Stimulated activated CD4-positive, alpha-beta T cell treated with anti-CD3 and anti-CD28 coated beads, Interleukin-1b, Interleukin-23, amount 100 ng/mL, for 1 hour (primary cell): ENCODE measurements at places on chromosomes 7 and 10.

- DNase-seq, result no peak
Observed at GRCh38 chr7:111815354-111815753, 253.1 kb upstream of the IMMP2L start.

- no peak for DNase-seq
Observed at GRCh38 chr10:109996225-109996624, 11.6 kb upstream of the ADD3 start.

- no peak for DNase-seq
Observed at GRCh38 chr7:19963695-19964094, 190.3 kb upstream of the TMEM196 start.

GRCh38 chr7:125074141-125074540, 144.5 kb upstream of the POT1 start:
- DNase-seq, result no peak

- no peak for DNase-seq
Observed at GRCh38 chr10:107715565-107715964, 551.1 kb upstream of the SORCS1 start.

DNA sequence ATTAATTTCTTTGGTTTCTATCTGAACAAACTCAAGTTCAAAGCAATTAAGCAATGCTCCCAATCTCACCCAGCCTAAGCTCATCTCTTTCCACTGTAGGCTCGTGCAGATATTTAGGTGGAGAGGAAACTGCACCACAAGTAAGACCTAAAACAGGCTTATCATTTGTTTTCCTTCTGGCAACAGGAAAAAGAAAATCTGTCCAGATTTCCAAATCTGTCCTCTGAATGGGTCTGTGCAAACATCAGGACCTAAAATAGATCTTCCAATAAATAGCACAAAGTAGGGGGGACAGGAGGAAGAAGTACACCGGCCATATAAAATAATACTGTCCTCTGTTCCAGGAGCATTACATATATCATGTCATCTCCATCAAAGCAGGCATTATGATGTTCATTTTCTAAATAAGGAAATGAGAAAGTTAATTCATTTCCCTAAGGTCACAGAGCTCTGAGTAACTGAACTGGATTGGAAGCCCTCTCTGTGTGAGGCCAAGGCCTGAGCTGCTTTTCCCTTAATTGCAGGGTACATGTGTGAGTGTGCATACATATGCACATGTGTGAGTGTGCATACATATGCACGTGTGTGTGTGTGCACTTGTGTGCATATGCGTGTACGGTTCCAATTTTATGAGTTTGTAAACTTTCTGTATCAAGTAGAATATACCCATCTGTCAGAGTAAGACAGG, 92.8 kb upstream of the PARD3 start:
- DNase-seq, result no peak

DNA sequence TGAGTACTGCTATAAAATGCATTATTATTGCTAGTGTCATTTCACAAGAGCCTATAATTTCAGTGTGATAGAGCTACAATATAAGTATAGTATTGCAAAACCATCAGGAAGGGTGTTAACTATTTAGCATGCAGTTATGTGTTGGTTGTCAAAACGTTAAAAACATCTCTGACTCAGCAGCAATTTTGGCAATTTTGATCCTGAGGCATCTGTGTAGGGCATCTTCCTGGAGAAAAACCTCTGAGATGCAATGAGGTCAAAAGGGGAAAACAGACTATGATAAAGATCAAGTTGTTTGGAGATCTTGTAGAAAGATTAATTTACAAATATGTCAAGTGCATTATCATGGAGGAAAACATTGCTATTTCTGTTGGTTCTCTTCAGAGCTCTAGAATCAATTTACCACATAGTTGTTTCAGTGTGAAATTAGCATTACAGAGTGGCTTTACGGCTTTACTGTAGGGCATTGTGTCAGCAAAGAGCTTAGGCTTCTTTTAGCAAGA, 5.3 kb downstream of the CFTR start:
- no peak for DNase-seq

DNA sequence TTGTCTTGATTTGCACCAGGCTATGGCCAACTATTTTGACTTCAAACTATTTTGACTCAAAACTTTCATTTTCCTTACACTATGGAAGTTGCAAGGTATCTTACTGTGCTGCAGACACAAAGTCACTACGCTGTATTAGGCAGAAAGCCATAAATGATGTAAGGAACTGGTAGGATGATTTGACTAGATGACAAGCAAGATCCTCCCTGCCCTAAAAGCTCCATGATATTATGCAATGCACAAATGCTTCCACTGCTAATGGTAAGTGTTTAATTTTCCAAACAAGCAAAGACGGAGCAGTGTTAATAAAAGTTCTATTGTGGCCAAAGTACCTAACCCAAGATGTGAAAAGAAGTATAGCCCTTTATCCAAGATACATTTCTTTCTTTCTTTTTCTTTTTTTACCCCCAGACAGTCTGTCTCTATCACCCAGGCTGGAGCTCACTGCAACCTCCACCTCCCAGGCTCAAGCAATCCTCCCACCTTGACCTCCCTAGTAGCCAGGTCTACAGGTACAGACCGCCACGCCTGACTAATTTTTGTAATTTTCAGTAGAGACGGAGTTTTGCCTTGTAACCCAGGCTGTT, 98.2 kb downstream of the ANK3 start:
- DNase-seq, result no peak

- DNase-seq, result no peak
Observed at GRCh38 chr10:83957168-83957947, 182.0 kb upstream of the GHITM start.

- no peak for DNase-seq
Observed at GRCh38 chr7:158581440-158582088, 6.1 kb downstream of the PTPRN2 start.

GRCh38 chr7:72087926-72088325, 324.2 kb downstream of the CALN1 start:
- DNase-seq, result no peak

- DNase-seq, result no peak
Observed at GRCh38 chr10:8137726-8138125, 83.2 kb downstream of the GATA3 start.

DNA sequence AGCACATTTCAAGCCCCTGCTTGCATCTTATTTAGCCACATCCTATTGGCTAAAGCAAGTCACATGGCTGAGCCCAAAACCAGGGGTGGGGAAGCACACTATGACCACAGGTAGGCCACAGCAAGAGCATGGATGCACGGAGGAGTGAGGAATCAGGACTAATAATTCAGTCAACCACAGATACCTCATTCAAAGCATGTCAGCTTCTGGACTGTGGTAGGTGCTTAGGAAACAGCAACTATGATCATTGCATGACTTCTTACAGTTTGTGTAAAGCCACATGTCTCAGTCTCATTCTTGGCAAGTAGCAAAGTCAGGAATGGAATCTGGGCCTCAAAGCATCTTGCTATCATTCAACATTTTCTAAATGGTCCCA, 79.0 kb upstream of the EMX2 start:
- DNase-seq, result no peak

- no peak for DNase-seq
Observed at GRCh38 chr7:65477326-65477725, 103.7 kb downstream of the ZNF92 start.

GRCh38 chr7:106625678-106626301, 35.2 kb downstream of the CCDC71L start:
- no peak for DNase-seq

DNA sequence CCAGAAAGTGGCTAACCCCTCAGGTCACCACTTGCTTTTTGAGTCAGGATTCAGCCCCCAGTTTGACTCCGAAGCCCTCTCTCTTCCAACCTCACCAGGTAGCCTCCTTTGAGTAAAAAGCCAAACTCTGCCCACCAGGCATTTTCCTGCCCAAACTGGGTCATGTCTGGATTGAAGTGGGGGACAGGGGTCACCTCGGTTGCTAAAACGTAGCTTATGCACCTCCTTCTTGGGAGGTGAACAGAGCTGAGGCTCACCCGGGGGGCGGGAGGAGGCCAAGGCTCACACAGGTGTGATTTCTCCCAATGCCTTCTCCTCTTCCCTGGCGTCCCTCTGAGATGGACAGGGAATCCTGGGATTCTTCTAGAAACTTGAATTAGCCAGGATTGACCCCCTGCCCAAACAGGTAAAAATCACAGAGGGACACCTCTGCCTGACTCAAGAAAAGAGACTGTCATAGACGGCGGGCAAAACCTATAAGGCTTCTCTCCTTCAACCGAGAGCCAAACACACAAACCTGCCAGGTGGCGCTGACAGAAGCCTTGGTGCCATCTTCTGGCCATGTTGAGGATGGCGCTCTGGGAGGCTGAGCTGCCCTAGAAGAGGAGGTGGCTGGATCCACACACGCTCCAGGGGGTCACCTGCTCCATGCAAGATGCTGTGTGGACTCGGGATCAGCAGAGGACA, 51.6 kb downstream of the PRLHR start:
- DNase-seq, result no peak

GRCh38 chr7:105642264-105642663, 61.0 kb upstream of the EFCAB10 start:
- no peak for DNase-seq

DNA sequence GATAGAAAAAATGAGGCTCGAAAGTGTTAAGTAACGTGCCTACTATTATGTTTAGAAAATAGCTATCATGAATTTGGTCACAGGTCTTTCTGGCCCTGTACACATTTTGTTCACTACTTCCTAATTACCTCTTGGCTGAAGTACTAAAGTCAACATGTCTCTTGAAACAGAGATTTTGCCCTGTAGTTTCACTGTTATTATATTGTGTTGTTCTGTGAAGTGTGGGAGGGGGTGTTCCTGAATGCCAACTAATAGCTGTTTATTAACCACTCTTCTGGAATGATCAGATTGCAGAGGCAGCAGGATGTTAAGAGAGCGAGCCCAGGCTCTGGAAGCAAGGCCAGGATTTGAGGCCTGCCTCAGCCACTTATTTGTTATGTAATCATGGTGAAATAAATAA, 72.1 kb downstream of the RNF133 start:
- DNase-seq, result no peak

DNA sequence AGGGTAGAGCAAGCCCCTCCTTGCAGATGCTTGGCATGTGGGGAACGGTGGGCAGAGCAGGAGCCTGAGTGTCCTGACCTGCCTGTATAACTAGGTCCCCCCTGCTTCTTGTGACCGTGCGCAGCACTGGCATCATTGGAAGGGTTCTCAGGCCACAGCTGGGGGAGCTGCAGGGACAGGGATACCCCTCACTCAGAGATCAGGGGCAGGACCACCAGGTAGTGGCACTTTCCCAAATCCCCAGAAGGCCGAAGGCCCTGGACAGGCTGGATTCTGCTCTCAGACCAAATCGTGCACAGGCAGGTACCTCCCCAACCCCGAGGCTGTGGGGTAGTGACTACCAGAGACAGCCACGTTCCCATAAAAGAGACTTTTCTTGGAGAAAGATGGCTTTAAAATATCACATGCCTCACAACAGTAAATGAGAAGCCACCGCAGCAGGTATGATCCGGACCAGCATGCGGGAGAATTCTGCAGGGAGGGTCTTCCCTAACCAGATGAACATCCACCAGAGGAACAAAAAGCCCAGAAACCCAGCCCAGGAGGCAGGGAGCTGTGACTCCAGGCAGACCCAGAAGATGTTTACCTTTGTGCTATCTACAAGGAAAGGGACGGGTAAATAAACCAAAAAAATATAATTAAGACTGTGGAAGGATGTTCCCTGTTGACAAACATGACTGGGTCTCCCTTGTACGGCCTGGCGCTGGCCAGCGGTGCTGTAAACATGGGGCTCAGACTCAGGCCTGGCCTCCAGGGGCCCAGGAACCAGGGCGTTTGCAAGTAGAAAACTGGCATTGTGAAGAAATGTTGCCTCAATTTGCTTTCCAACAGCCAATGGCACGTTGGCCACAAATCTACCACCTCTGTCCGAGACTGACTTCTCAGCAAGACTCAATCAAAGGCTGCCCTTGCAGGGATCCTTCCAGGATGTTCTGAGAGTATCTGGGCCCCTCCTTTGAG, 180.0 kb downstream of the TNS3 start:
- DNase-seq, result no peak

- no peak for DNase-seq
Observed at GRCh38 chr7:24381894-24382505, 98.0 kb downstream of the NPY start.

DNA sequence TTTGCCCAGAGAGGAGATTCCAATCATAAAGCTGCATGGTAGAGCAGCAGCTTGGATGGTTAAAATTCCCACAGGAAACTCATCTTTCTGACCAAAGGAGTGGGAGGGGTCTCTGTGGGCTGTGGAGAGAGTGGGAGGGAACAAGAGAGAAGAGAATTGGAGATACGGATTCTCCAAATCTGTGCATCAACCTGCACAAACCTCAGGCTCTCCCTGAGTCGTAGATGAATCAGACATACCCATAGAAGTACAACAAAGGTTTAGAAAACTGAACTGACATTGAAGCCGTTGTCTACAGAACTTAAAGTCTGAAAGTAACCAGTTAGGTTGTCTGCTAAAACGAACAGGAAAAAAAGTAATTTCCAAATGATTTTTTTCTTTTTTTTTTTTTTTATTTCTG, 41.9 kb downstream of the CYCS start:
- no peak for DNase-seq

DNA sequence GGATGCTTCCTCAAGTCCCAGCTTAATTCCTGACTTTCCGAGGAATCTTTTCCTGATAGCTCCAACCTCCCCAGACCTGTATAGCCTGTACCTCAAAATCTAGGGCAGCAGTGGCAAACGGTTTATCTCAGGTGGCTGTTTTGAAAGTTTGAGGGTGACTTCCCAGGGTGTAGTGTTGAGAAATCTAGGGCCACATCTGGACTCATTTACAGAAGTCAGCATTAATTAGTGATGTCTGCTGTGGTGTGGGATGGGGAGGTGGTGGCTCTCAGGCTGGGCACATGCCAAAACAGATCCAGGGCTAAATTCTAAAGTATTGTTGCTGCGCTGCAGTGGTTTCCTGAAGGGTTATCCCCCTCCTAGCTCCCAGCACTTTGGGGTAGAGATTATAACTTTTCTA, 38.0 kb downstream of the UNC5B start:
- no peak for DNase-seq

DNA sequence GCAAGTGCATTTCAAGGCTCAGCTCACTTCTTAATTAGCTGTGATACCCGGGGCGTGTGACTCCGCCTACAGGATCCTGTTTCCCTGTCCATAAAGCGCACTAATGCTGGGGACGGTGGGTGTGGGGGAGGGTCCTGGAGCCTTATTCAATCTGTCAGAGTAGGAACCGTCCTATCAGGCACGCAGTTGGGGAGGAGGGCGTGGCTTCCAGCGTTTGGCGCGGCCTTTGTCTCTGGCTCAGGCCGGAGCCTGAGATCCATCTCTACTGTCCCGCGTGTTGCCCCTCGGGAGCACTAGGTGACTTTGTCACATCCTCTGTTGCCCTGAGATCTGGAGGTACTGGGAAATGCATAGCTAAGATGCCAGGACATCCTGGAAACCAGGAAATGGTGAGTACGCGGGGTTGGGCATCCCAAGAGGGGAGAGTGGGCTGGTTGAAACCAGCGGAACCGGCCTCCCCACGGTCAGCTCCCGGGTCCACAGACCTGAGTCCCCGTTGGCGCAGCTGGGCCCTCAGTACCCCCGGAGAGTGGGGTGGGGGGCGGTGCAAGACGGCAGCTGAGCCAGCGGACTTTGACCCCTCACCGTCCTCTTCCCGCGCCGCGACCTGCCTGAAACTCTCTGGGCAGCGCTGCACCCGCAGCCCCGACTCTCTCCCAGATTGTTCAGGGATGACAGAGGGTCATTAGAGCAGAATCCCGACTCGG, 104.4 kb upstream of the ZNF92 start:
- DNase-seq, result no peak

- DNase-seq, result no peak
Observed at GRCh38 chr7:29841926-29842701, 35.8 kb downstream of the WIPF3 start.

- no peak for DNase-seq
Observed at GRCh38 chr10:116240157-116240950, 32.7 kb downstream of the GFRA1 start.
